ENCODE measurements at places on chromosomes 3 and 15.
A peak's percentile ranks its signal among the peaks of the same experiment; 100 is the strongest.

- no peak for DNase-seq
These were observed 11.1 kb downstream of the SCN5A start for GRCh38 chr3:38638354-38638753.

- no peak for DNase-seq
These were observed 65.8 kb upstream of the AKAP13 start for GRCh38 chr15:85314633-85315032.

DNA sequence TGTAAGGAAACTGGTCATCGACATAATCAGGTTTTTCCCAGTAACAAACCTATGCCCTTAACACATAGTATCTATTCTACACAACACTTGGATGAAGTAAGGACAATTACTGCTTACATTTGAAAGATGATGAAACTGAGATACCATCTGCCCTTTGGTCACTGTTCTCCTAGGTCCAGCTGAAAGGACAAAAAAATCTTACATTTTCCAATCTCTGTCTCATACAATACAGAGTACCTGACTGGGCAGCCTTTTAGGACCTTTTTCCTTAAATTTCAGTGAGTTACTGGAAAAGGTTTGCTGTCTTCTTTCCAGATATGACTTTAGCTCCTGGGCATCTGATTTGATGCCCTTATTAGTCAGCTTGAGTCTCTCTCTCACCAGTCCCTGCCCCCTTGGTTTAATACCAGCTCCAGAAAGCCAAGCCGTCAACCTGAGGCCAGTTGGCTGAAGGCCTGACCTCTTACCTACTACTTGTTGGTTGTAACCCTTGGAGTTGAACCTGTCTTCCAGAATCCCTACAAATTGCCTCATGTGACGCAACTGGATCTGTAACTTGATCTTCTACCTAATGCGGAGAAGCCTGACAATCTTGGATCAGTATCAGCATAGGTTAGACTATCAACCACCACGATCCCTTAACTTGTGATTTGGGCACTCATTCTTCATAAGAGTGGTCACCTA, 355.3 kb upstream of the ZNF385D start:
- DNase-seq, result no peak

- no peak for DNase-seq
These were observed 530.0 kb downstream of the EPHB1 start for GRCh38 chr3:135325096-135325495.

GRCh38 chr3:152968388-152969024, 133.6 kb downstream of the P2RY1 start:
- no peak for DNase-seq

DNA sequence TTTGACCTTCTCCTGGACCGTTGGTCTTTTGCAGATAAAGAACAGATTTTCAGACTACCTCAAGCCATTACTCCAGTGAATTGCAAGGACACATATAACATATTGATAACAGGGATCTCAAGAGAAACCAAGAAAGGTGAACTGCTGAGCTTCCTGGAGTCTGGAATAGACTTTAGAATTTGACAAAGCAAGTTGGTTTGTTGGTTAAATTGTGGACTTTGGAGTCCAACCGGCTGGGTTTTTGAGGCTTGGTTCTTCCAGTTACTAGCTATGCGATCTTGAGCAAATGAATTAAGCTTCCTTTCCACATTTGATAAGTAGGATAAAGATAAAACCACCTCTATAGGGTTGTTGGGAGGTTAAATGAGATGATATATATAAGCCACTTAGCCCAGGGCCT, 233.1 kb downstream of the SHQ1 start:
- DNase-seq, result no peak

DNA sequence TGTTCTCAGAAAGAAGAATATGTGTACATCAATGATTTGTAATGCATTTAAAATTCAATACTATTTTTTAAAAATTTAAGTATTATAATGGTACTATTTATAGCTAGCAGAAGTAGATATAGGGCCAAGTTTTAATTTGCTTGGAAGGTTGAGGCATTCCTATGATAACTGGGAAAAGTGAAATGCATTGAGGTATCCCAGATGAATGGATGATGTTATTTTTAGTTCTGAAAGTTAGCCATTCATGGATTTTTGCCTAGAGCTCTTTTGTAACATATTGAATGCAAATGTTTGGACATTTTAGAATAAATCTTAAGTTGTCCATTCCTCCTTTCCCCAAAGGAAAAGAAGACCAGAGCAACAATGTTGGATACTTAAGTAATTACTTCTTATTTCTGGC, 47.6 kb downstream of the GAP43 start:
- DNase-seq, result no peak

DNA sequence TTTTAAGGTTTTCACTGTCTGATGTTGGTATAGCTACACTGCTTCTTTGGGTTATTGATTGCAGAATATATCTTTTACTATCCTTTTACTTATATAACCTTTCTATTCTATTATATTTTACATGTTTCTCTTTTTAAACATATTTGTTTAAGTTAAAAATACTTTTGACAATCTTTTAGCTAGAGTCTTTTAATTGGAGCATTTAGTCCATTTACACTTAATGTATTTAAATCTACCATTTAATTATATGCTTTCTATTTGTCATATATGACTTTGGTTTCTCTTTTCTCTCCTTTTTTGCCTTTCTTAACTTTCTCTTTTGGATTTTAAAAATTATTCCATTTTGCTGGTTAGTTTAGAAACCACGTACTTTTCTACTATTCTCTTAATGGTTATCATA, 53.7 kb upstream of the PRR23C start:
- DNase-seq, result no peak

DNA sequence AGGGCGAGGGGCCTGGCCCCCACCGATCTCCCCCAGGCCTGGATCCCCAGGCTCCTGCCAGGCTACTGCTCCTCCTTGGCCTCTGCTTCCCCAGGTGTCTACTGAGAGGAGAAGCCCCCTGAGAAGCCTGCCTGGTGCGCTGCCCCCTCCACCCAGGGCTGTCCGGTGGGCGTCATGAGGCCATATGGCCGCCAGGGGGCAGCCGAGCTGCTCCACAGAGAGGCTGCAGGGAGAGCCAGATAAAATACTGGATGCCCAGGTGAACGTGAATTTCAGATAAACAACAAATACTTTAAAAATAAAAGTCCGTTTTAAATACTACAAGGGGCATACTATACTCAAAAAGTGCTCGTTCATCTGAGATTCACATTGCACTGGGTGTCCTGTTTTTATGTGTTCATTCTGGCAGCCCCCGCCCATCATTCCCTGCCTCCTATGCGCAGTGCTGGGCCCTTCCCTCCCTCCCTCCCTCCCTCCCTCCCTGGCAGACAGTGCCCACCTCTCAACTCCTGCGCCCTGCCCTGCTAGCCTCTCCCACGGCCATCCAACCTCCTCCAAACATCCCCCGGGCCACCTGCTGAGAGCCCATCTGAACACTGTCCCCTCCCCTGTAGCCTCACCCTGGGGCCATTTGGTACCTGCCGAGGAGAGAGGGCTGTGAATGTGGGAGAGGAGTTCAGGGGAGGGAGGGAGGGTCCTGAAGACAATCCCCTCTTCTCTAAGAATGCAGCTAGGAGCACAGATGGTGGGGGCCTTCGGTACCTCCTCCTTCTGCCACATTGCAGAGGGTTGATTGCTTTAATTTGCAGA, 29.6 kb downstream of the PSTPIP1 start:
- DNase-seq, result peak; percentile 90

DNA sequence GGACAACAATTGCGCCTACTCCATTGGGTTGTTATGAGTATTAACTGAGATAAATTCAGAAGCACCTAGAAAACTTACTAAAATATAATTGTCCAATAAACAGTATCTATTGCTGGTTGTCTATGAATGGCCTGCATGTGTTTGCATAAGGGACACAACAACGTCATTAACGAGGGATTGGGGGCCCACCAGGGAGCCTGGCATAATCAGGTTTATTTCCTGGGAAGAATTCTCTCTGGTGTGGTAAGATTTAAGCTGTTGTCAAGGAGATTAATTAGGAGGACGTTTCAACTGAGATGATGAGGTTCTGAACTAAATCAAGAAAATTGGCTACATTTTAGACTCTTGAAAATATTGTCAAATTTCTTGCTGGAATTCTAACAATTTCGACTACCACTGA, 176.1 kb upstream of the CDIN1 start:
- DNase-seq, result no peak

- no peak for DNase-seq
These were observed 34.2 kb downstream of the LIPC start for GRCh38 chr15:58465866-58466517.

GRCh38 chr15:51190424-51191068, 95.8 kb upstream of the TNFAIP8L3 start:
- no peak for DNase-seq

Measured in mesenteric fat pad (tissue), 1 donor.